ENCODE measurements at places on chromosomes 1 and 21.

DNA sequence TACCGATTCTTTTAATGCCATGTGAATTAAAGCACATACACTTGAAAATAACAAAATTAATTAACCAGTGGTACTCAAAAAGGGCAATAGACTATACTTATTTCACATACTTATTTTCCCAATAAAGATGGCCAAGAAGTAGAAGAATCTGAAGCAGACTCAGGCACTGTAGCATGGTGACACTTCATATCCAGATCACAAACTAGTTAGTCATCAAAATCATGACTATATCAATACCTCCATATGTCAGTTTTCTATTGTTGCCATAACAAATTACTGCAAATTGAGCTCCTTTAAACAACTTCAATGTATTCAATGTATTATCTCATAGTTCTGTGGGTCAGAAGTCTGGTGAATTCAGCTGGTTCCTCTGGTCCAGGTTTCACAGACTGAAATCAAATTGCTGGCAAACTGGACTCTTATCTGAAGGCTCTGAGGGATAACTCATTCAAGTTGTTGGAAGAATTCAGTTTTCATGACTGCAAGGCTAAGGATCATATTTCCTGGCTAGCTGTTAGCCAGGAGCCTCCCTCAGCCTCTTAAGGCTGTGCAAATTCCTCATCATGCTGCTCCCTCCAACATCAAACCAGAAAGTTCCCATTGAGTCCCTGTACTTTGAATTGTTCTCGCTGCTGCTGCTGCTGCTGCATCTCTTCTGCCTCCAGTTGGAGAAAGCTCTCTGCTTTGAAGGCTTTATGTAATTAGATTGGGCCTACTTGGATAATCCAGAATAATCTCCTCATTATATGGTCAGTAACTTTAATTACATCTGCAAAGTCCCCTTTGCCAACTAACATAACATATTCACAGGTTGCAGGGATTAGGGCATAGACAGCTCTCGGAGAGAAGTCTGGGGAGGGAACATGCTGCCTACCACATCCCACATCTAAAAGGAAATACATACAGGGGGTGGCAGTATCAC, 91.5 kb downstream of the MRPL39 start:
- DNase-seq, result no peak

DNA sequence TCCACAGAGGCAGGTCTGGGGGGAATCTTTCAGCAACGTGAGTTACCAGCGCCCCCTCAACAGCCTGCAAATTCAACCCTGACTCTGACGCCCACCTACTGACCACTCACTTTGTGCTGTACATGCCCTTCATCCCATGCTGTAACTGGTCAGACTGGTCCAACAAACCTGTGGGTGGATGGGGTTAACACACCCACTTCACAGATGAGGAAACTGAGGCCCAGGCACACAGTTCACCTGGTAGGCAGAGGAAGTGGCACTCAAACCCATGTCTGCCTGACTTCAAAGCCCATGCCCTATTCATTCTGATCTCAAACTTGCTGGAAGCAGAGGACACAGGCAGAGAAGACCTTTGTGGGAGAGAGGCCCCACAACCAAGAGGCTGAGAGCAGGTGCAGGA, 172.9 kb downstream of the TRABD2B start:
- no peak for DNase-seq

DNA sequence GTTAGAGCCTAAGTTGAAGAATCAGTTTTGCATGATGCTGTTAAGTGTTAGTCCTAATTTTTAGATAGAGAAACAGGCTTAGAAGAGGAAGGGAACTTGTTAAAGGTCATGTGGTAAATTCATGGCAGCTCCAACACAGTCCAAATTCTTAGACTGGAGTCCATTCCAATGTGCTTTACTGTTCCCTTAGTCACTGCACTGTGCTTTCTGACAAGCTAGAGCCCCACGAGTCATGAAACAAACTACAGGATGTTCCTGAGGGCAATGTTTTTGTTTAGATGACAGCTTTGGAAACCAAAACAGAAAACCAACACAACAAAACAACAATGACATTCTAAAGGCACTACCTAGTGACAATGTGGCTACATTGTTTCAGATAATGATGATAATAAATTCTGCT, 23.1 kb upstream of the RGS4 start:
- no peak for DNase-seq

- DNase-seq, result no peak
Measured at GRCh38 chr1:202989879-202990278, 17.3 kb upstream of the TMEM183A start.

GRCh38 chr1:153428791-153429190, 12.5 kb downstream of the S100A7A start:
- DNase-seq, result no peak

- DNase-seq, result no peak
Measured at GRCh38 chr1:156586323-156586722, 5.3 kb upstream of the NAXE start.

DNA sequence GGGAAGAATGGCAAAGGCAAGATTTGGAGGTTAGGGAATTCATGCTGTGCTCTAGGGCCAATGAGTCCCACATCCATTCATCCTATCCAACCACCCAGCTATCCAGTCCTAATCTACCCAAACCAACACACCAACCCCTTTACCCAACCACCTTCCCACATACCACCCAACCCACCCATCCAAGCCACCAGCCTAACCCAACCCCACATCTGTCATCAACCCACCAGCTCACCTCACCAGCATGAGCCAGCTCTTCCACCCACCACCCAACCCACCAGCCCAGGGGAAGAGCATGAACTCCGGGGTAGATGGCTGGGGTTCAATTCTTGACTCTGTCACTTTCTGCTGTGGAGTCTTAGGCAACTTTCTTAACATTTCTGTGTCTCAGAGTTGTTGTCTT, 35.9 kb upstream of the DISP3 start:
- DNase-seq, result no peak

DNA sequence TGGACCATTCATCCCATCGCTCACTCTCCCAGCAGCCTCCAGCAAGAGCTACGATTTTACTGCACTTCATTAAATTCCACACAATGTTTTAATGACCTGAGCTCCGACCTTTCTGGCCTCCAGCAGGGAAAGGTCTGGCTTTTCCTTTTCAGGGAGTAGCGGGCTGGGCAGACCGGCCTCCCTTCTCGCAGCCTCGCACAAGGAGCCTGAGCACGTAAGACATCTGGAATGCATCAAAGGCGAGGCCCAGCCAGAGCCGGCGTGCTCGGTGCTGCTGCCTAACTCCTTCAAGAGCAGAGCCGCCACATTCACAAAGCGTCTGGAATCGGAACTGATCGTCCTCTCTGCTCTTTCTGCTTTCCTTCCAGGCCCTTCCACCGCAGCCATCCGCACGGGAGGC, 32.5 kb upstream of the FHAD1 start:
- DNase-seq, result no peak

GRCh38 chr1:60655679-60656355, 426.5 kb upstream of the NFIA start:
- no peak for DNase-seq
